NCI-H2081 (cell line): ENCODE measurements at places on chromosomes 5 and 9.
A peak's percentile ranks its signal among the peaks of the same experiment; 100 is the strongest.

DNA sequence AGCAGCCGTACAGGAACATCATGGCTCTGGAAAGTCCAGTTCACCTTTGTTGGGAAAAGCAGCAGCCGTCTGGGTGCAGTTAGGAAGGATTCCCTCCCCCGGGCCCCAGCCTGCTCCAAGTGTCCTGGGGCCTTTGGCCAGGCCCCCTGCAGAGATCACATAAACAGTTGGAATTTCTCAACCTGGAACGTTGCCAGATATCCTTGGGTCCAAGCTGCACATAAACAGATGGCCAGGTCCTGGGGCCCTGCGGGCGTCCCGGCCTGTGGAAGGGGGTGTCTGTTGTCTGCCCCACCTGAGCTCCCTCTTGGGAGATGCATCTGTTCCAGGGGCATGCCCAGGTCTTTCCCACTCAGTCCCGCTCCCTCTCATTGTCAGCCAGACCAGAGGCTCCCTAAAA is 92.7 kb downstream of the COL5A1 start:
- no peak for DNase-seq

DNA sequence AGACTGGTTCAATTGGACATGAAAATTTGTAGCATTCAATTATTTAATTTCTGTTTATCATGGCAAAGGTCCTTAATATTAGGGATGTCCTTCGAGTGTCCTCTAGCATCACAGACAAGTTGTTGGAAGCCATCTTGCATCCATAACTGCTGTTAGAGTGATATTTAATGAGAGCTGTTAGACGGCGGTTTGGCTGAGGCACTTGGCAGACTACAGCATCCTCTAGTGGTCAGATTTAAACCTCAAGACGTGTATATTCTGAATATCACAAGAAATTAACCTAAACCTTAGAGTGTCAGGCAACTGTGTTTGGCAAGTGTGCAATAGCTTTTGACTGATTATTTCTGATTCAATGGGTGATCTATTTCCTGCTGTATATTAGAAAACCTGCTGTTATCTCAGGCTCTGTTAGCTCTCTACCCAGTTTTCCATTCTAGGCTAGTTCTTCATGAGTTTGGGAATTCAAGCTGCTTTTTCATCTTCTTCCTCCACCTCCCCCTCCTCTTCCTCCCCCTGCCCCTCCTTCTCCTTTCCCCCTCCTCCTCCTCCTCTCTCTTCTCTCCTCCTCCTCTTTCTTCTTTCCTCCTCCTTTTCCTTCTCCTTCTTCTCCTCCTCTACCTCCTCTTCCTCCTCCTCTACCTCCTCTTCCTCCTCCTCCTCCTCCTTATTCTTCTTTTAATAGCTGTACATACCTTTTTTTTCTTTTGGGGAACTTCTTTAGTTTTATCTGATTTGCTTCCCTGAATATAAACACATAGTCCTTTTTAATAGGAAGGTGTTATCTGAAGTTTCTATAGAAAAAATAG is 8.6 kb downstream of the SPINK1 start:
- DNase-seq = peak; percentile 61

GRCh38 chr9:113594484-113595299 is 131.2 kb downstream of the RGS3 start:
- no peak for DNase-seq

GRCh38 chr5:160929360-160929759 is 77.3 kb upstream of the ATP10B start:
- no peak for DNase-seq

GRCh38 chr9:113941056-113941455 is 64.9 kb downstream of the ZNF618 start:
- DNase-seq = no peak

DNA sequence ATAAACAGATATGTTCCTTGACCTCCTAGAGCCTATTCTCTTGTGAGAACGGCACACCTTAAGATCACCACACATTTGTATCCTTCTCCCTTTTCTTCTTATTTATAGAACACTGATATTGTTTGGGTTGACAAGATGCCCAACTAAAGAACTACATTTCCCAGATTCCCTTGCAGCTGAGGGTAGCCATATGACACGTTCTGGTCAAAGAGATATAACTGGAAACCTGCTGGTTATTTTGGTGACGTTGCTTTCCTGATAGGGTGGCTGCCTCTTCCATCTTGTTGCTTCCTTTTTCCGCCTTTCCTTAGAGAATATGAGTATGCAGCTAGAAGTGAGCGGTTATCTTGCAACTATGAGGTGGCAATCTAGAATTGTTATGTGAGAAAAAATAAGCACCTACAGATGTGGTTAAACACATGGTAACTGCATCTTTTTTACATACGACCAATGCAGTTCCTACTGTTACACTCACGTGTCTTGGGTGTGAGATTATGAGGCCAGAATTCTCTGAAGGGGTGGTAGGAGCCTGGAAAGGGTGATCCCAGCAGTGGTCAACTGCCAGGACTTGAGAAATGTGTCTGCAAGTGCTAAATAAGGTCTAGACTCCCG is 72.9 kb downstream of the SEC61B start:
- no peak for DNase-seq

GRCh38 chr5:28750251-28750650 is 1711.9 kb upstream of the CDH9 start:
- DNase-seq = no peak

- DNase-seq = peak; percentile 38
Observed at GRCh38 chr5:14187660-14188059, 44.5 kb downstream of the TRIO start.

- no peak for DNase-seq
Observed at GRCh38 chr5:118441956-118442355, 546.4 kb downstream of the DTWD2 start.

DNA sequence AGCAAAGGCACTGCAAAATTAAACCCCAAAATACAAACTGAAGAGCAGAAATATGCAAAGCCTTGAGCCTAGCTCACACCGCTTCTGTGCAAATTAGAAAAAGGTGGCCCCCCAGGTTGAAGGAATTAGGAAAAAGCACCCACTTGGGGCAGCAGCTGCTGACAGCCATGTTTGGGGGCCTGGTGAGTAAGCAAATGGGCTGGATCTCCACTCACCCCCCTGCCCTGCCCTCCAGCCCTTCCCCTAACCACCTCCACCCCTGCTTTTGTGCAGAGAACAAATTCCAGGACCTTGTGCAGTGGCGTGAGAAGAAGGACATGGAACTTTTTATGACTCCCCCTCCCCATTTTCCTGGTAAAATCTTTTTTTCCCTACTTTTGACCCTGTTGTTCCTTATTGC is 92.0 kb upstream of the DNAH5 start:
- DNase-seq = no peak

DNA sequence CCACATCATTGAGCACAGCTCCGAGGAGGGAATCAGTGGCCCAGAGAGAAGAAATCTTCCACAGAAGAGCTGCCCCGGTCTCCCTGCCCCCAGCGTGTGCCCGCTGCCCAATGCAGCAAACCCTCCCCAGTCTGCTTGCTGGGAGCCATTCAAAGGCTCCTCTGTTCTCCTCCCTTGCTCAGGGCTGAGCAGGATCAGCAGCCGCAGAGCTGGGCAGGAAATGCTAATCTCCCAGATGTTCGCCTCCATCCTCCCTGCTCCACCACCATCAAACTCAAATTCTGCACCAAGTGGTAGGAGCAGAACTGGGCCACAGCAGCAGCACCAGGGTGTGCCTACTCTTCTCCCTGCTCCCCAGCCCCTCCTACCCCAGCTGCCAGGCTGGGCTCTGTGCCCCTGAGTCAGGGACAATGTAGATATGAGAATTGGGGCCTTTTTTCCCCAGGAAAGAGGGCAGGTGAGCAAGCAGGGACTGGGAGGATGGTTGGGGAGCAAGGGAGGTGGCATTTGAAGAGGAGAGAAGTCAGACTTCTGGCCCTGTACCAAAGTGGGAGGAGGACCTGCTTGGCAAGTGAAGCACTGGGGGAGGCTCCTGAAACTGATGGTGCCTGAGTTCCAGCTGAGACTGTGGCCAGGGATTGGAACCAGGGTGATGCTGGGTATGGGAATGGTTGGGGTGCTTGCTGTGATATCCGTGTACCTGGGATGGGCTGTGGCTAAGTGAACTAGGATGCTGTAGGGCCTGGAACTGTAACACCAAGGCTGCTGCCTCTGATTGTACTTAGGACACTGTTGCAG is 1.9 kb upstream of the PCDH1 start:
- DNase-seq = no peak

- no peak for DNase-seq
Observed at GRCh38 chr5:59599729-59600128, 293.8 kb downstream of the PDE4D start.

GRCh38 chr5:150411245-150411979 is 1.3 kb downstream of the CD74 start:
- DNase-seq = no peak

GRCh38 chr5:66851306-66851705 is 255.1 kb downstream of the MAST4 start:
- no peak for DNase-seq

DNA sequence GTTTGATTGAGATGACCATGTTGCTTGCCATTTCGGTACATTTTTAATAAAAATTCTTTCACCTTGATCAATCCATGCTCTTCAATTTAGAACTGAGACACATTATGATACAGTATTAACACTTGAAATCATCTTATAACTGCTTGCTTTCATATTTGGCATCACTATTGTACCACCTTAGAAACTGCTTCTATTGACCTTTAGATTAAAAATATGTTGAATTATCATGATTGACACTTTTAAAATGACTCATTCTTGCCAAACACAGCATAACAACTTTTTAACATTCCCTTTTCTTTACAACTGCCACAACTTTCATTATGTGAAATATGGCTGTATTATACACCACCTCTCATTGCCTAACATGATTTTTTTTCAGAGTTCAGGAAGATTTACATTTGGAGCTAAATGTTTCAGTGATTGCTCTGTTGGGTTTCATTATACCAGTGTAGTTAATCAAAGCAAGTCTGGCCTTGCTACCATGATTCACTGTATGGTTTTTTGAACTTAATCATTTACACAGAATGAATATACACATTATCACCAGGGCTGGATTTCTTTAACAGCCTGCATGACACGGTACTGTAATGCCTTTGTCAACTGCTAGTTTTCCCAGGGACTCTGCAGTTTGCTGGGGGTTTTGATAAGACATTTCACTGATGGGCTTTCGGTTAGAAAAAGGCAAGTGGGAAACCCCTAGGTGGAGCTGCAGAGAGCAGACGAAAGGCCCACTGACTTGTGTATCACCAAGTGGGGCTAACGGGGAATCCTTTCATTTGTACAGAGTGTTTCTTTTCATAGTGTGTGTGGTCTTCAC is 93.6 kb upstream of the TLE4 start:
- DNase-seq = peak; percentile 9

- no peak for DNase-seq
Observed at GRCh38 chr5:55219770-55220169, 7.3 kb downstream of the MCIDAS start.

GRCh38 chr9:98552331-98552730 is 156.4 kb downstream of the GABBR2 start:
- no peak for DNase-seq

DNA sequence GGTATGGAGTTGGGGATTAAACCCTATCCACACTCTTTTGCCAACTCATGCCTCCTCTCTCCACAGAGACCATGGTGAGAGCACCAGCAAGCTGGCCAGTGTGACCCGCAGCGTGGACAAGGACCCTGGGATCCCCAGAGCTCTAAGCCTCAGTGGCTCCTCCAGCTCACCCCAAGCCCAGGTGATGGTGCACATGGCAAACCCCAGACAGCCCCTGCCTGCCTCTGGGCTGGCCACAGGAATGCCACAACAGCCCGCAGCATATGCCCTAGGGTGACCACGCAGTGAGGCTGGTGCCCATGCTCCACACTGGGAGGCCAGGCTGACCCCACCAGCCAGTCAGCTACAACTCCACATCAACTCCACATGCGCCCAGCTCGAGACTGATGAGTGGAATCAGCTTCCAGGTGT is 11.5 kb upstream of the CARD19 start:
- DNase-seq = no peak

DNA sequence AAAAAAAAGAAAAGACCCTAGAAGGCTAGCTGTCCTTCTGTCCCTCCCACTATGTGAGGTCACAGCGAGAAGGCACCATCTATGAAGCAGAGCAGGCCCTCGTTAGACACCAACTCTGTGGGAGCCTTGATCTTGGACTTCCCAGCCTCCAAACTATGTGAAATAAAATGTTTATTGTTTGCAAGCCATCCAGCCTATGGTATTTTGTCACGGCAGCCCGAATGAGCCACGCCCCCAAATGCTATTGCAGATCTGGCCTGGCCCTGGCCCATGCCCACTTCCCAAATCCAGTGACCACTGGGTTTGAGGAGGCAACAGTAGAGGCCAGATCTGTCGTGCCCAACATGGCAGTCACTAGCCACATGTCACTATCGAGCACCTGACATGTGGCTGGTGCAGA is 10.8 kb downstream of the STK10 start:
- DNase-seq = no peak

GRCh38 chr9:107639426-107639825 is 149.9 kb upstream of the KLF4 start:
- DNase-seq = no peak

GRCh38 chr5:133403741-133404364 is 208.5 kb downstream of the FSTL4 start:
- no peak for DNase-seq
